ENCODE measurements at places on chromosomes 16 and 17.

DNA sequence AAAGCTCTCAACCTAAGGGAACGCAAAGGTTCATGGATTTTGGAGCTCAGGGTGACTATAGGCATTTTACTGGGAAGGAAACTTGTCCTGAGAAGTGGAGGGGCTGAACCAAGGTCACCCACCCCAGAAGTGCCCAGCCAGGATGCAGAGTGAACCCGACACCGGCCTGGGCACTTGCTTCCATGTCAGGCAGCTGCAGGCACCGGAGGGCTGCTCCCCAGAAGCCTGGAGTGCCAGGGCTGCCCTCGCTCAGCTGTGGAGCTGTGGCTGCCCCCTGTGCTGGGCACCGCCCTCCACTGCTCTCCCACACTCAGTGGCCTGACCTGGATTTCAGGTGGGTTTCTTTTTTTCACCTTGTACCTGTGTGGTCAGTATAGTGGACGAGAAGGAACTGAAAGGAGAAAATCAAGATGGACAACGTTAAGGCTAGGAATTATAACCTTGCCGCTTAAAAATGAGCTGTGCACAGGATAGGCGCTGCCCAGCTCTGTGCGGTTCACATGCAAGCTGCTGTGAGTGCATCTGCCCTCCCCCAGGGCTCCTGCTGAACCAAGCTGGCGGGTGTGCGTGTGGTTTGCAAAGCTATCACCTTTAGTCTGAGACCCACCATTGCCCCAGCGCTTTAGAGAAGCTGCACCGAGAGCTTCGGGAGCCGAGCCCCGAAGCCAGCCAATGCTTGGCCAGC lies 2.2 kb downstream of the MAPK8IP3 start:
- no peak for ATAC-seq

GRCh38 chr16:85348911-85349334 lies 236.7 kb upstream of the CIBAR2 start:
- no peak for ATAC-seq

DNA sequence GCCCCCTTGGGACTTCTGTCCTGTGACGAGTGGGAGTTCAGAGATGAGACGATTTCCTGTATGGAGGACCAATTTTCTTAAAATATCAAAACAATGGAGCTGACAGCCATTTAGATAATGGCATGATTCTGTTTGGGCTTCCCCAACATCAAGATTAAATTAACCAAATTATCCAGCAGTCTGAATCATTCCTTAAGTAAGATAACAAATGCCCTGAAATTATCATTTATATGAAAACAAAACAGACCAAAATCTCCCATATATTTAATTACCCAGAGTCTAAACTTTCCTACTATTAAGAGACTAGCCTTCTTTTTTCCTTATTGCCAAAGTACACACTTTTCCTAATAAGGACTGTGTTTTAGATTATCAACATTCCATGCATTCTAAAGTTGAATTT lies 550.1 kb upstream of the PSMD7 start:
- no peak for ATAC-seq

GRCh38 chr16:50318796-50319578 lies 49.8 kb downstream of the BRD7 start:
- ATAC-seq: no peak

GRCh38 chr17:7133424-7133823 lies 18.8 kb upstream of the ASGR2 start:
- ATAC-seq: peak; percentile 32

DNA sequence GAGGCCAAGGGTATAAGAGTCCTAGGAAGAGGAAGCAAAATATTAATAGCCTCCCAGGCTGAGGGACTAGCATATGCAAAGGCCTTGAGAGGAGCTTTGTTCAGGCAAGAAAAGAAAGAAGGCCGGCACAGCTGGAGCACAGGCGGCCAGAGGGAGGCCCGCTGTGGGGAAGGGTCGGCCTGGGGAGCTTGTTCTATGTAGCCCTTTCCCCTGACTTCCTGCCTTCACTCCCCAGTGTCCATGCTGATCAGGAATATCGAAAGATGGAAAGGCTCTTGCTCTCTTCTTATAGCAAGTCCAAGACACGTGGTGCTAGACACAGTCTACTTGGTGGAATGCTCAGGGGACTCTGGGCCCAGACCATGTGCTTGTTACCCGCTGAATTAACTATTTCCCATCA lies 27.4 kb upstream of the HAS3 start:
- no peak for ATAC-seq

DNA sequence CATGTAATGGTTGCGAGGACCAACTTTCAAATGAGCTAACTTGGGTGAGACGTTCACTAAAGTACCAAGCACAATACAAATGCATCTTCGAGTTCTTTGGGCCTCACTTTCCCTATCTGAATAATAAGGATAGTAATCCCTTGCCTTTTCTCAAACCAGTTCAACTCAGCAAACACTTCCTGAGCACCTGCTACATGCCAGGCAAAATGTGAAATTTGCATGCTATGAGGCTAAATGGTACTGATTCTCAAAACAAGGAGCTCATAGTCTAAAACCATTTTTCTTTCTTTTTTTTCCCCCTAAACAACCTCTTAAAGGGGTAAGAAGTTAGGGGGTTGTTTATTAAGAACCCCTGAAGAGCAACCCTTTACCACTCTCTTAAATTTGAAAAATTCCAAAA lies 101.4 kb upstream of the HLF start:
- no peak for ATAC-seq

DNA sequence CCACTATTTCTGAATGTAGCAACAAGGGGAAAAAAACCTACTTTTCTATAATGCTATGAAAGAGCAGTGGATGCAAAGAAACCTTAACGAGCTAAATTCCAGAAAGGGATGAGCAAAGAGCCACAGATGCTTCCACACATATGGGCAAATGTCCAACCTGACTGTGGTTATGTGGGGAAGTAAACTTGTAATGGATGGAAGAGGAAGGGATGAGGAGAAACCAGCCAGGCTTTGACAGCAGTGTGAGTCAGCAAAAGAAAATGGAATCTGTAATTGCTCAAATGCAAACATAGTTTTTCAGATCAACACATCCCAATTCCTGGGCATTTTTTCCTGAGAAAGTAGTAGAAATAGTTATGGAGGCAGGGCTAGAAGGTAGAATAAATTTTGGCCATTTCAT lies 204.8 kb upstream of the CPHXL start:
- ATAC-seq: no peak

DNA sequence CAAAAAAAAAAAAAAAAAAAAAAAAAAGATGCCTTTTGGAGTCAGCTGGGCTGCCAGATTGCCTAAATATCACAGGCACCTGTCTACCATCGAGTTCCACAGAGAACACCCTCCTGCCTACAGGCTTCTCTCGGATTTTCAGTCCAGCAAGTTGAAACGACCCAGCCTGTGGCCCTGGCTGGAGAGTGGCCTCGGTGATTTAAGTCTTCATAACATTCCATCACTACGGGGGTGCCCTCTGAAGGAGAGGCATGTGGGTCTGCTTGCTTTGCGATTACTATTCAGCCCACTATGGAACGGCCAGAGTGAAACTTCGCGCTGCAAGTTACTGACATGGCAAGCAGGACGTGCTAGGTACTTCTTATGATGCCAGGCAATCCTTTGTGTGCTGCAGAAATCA lies 42.8 kb downstream of the MARCHF10 start:
- ATAC-seq: no peak

DNA sequence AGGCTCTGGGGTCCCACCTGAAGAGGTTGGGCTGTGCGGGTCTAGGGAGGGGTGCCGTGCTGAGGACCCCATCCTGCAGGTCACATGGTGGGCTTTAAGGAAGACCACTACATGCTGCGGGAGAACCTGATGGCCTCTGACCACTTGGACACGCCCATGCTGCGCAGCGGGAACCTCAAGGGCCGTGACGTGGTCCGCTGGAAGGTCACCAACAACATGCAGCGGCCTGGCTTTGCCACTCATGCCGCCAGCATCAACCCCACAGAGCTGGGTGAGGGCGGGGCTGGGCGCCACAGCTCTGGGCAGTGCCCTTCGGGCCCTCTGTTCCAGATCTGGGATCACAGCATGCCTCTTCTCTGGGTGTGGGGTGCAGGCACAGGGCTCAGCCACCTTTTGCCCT lies 18.5 kb downstream of the ITGB4 start:
- no peak for ATAC-seq

DNA sequence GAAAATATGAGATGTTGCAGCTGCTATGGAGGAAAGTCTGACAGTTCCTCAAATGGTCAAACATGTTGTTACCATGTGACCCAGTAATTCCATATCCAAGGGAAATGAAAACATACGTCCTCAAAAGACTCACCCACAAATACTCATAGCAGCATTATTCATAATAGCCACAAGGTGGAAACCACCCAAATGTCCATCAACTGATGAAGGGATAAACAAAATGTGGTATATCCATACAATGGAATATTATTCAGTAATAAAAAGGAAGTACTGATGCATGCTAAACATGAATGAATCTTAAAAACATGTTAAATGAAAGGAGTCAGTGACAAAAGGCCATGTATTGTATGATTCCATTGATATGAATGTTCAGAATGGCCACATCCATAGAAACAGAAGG lies 140.2 kb downstream of the PITPNC1 start:
- ATAC-seq: peak; percentile 24

- no peak for ATAC-seq
These were observed 96.9 kb downstream of the KATNIP start for GRCh38 chr16:27646806-27647205.
